LoVo (cell line): ENCODE measurements at places on chromosomes 11 and 22.

GRCh38 chr22:17116572-17117330 lies 4.4 kb downstream of the TMEM121B start:
- no peak for DNase-seq

DNA sequence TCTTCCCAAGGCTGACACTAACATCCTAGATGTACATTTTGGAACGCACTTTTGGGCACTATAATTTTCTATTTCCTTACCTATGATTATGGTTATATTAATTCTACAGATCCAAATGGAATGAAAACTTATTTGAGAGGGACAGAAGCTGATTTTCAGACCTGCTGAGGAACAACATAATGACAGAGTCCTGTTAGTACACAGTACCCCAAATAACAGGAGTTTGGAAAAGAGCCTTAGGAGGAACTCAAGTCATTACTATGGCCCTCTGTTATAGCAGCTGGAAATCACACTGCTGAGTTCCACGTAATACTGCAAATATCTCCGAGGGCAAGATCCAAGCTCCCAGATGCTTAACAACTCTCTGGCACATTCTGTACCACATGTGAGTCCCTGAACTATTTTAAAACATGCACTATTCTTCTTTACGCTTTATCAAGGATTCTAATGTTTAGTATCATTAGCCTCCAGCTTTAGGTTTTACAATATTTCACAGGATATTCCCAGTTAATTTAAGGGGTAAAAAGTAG lies 1027.7 kb upstream of the CCDC90B start:
- no peak for DNase-seq

DNA sequence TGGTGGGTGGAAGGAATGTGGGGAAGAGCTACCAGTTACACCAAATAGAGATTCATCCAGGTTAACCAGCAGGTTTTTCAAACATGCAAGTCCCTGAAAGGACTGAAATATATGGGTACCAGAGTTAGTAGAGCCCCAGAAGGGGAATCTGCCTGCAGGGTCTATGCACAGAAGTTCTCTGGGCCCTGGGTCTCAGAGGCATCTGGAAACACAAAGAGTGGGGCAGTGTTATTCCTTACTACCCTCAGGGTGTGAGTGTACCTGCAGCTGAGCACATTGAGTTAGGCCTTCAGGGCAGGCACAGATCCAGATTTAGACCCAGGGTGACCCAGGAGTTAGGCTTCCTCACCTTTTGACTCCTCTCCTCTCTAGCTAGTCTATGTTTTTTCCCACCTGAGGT lies 43.9 kb upstream of the SWAP70 start:
- no peak for DNase-seq

DNA sequence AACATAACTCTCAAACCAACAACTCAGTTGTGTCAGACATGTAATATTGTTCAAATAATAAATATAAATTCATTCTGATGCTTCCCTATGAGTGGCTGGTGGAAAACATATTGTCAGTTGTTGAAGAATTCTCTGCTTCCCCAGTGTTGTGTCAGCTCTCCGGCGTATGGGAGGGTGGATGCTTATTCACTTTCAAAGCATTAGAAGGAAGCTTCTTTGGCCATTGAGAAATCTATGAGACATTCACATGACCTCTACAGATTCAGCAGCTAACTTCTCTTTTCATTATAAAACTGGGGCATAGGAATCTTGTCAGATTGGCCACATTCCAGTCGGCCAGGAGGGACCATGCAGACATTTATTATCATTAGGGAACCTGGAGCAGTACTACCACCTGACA lies 2.9 kb downstream of the OR51V1 start:
- no peak for DNase-seq

DNA sequence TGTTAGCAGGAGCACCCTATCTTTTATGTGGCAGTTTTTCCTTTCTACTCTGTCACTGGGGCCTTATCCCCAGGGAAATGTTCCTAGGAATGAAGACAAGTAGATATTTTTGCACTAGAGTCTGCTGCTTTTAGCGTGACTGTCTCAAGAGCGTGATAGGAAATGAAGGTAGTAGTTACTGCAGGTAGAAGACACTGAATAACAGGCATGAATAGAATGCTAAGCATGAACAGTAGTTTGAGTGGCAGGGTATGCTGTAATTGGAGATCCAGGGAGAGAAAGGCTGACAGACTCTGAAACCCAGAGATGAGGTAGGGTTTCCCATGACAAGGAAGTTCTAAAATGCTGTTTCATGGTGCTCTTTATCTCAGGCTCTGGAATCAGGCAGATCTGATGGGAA lies 475.1 kb downstream of the NELL1 start:
- no peak for DNase-seq

- DNase-seq, result no peak
Observed at GRCh38 chr11:27194976-27195375, 154.4 kb downstream of the BBOX1 start.
